ENCODE measurements at places on chromosomes 2 and 18.
A peak's percentile ranks its signal among the peaks of the same experiment; 100 is the strongest.

DNA sequence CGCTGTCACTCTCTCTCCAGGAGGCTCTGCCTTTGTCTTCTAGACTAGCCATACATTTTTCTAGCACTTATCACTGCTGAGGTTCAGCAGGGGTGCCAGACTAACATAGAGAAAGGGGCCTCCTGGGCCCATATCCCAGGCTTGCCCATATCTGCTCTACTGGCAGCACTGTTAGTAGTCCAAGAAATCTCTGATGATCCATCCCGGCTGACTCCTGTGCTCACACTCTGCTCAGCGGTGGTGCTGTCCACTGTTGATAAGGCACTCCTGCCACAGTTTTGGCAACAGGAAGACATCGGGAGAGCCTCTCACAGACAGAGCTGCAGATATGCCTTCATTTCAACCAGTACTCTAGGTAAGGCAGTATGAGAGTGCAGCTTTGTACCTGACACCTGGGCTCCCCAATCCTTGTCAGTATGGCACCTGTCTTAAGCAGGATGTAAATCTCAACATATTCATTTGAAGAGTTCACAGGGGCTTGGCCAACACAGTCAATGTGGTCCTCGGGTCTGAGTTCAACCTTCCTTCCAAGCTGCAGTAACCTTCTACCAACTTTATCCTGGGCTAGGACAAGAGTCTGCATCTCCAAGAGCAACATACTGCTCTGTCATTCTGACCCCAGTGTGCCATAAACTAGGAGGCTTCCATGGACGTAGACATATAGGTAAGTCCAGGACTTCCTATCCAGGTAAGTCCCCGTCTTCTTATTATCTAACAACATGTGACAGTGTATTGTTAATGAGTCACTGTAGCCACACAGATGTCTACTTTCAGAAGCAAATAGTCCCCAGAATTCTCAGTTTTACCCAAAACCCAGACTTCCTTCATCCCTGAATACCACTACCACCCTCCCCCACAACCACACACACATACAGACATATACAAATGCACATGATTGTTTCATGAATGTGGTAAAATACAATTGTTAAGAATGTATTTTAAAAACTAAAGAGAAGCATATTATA is 16.2 kb downstream of the KLF7 start:
- no peak for DNase-seq

GRCh38 chr18:3448838-3449511 is 997 bp upstream of the TGIF1 start:
- peak; percentile 97 for DNase-seq

- DNase-seq, result no peak
Measured at GRCh38 chr18:34909637-34910364, 131.4 kb upstream of the MAPRE2 start.

GRCh38 chr18:6755107-6755506 is 25.6 kb downstream of the ARHGAP28 start:
- no peak for DNase-seq

- no peak for DNase-seq
Measured at GRCh38 chr2:47177043-47177565, 22.0 kb upstream of the STPG4 start.

- no peak for DNase-seq
Measured at GRCh38 chr18:64276311-64277090, 127.6 kb upstream of the LINC00305 start.

- no peak for DNase-seq
Measured at GRCh38 chr2:170895023-170895757, 33.9 kb upstream of the GORASP2 start.

DNA sequence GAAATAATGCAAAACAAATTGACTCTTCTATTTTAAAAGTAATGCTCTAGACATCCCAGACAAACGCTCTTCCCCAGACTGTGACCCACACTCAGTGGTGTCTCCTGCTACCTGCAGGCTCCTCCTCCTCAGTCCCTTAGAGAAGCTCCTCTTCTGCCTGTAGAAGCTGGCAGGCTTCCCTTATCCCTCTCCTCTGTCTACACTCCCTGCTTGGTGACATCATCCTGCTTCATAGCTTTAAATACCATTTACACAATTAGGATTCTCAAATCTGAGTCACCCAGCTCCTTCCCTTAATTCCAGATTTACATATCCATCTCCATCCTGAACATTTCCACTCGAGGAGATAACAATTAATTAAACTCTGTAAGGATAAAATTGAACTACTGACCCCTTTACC is 167.9 kb downstream of the FBXO15 start:
- no peak for DNase-seq

- no peak for DNase-seq
Measured at GRCh38 chr2:72942293-72942692, 25.0 kb downstream of the EMX1 start.

GRCh38 chr2:36359067-36359466 is 3.5 kb downstream of the CRIM1 start:
- DNase-seq, result no peak

DNA sequence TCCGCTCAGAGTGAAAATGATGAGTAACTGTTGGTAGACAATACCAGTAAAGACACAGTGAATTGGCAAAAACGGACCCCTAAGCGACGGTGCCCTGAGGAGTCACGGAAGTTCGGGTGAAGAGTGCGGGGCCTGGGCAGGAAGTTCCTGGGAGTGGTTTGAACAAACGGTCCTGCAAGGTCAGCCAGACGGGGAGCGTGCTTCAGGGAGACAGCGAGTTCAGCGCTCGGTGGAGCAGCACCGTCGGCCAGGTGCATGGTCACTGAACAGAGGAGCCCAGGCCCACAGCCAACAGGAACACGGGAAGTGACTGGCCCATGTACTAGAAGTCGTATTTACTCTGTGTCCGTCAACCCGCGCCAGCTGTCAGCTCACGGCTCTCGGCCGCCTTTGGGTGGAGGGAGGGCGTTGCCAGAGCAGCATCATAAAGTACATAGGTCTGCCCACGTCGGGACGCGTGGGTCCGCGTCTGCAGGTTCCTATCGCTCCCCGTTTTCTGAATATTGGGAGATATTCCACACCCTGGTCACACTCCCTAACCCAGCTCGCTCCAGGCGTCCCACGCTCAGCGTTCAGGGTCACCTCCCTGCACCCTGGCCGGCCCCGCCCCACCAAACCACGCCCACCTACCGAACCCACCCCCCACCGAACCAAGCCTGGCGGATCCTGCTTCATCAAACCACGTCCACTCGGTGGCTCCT is 75.6 kb upstream of the UXS1 start:
- DNase-seq, result no peak

GRCh38 chr2:88201811-88202169 is 31.6 kb downstream of the THNSL2 start:
- DNase-seq, result no peak

- DNase-seq, result no peak
Measured at GRCh38 chr2:9779596-9780264, 63.5 kb upstream of the TAF1B start.

GRCh38 chr18:63090334-63090733 is 229.2 kb downstream of the BCL2 start:
- DNase-seq, result no peak

DNA sequence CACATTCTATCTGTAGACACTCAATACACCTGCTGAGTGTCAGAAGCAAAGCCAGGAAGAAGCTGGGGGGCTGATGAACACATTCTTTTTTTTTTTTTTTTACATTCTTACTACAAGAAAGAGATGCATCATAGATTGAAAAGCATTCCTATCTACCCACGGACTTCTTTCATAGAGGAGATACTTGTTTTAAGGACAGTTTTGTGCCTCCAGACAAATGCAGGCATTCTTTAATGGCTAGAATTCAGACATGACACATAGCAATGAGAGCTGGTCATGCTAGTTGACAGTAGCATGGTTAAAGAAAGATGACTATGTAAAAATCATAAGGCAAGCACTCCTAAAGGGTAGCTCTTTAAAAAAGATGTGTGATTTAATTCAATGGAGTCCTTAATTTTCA is 110.2 kb downstream of the EPHA4 start:
- DNase-seq, result no peak

- DNase-seq, result no peak
Measured at GRCh38 chr2:169480079-169480465, 778 bp downstream of the BBS5 start.
